ENCODE measurements at places on chromosomes 1 and 21.

DNA sequence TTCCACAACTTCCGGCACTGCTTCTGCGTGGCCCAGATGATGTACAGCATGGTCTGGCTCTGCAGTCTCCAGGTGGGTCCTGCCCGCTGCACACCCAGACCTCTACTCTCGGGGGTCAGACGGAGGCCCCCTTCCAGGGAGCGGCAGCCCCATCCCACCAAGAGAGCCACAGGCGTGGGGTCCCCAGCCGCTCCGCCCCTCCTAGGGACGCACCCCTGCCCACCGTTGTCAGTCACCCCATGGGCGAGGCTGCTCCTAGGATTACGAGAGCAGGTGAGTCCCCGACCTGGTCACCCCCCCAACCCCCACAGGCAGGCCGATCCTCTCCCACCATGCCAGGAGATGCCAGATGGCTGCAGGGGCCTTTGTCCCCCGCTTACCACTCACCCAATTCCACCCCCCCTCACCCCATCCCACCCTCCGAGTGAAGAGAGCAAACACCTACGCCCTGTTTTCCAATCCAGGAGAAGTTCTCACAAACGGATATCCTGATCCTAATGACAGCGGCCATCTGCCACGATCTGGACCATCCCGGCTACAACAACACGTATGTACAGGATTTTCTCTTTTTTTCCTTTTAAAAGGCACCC, 107.0 kb downstream of the PDE9A start:
- no peak for DNase-seq

- DNase-seq = no peak
Measured at GRCh38 chr21:18529254-18529653, 125.7 kb upstream of the TMPRSS15 start.

DNA sequence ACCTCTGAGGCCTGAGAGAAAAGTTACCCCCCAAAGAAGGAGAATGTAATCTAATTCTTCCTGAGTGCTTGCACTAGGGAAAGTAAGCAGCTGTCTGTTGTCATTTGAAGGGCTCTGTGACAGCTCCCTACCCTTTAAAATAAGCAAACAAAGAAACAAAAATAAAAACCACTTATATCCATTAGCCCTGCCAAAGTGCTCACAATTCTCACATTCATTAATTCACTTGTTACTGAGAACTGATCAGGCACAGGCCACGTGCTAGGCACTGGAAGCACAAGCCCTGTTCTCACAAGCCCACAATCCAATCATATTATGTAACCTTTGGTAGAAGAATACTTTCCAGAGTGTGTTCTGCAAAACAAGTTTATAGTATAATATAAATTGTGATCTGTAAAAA, 199.4 kb downstream of the ZC3H11B start:
- no peak for DNase-seq

- no peak for DNase-seq
Measured at GRCh38 chr1:8516278-8516777, 198.4 kb downstream of the SLC45A1 start.

DNA sequence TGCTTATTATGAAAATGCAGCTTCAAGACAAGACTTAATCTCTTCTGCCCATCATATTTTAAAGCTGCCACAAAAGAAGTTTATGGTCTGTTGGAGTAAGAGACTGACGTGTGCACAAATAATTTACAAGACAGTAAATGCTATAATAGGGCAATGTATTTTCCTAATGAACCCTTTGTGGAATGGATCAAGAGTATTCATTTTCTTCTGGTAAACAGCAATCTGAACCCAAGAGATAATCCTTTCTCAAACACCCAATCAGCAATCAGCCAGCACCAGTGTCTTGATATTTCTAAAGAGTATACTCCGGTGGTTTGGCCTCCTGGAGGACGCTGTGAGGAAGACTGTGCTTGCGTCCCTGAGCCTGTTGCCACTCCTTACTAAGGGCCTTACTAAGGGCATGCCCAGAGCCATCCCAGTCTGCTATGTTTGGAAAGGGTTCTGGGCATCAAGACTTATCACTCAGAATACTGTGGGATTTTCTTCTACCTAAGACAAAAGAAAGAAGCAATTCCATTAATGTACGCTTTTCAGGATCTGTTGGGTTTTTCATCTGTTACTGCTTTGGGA, 48.8 kb upstream of the LRRC8D start:
- no peak for DNase-seq

- peak; percentile 51 for DNase-seq
Measured at GRCh38 chr1:37797750-37798345, 4.2 kb downstream of the MANEAL start.

- DNase-seq = peak; percentile 39
Measured at GRCh38 chr1:119947468-119947867, 51.2 kb upstream of the ADAM30 start.

DNA sequence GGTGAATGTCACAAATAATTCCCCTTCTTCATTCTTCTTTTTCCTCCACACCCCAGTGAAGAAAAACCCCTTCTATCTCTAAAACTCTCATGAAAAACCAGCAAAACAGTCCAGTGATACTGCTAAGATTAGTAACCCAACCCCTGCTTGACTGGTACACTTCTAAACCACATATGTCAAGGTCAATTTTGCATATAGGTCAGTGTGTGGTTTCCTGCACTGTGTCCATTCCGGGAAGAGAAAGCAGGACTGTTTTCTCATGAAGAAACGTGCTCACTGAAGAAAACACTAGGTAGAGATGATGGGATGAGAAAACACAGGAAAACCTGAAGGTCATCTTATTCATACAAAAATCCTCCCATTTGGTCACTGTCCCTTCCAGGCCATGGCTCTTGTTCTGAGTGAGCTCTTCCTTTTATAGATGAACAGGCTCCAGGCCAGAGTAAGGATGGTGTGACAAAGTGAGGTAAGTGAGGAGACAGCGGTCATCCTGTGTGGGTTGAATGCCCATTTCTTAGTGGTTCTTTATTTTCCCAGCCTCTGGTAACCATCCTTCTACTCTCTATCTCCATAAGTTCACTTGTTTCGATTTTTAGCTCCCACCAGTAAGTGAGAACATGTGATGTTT, 122.7 kb downstream of the FASLG start:
- DNase-seq = no peak
